Sciatic nerve (tissue), 2 donors: ENCODE measurements at places on chromosomes 1 and 21.

- no peak for DNase-seq
Measured at GRCh38 chr1:53081384-53082066, 19.5 kb downstream of the PODN start.

DNA sequence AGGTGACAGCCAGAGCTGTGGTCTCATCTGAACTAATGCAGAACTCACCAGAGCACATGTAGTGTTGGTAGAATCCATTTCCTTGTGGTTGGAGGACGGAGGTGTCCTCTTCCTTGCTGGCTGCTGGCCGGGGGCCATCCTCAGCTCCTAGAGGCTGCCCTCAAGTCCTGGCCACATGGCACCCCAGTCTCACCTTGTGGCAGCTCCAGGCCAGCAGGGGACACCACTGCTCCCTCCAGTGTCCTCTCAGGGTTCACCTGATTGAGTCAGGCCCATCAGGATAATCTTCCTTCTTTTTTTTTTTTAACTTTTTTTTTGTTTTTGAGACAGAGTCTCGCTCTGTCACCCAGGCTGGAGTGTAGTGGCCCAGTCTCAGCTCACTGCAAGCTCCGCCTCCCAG, 2.9 kb downstream of the KCNE1 start:
- no peak for DNase-seq

GRCh38 chr21:32198384-32198783, 80.5 kb downstream of the MIS18A start:
- no peak for DNase-seq

- no peak for DNase-seq
Measured at GRCh38 chr1:174788981-174789380, 210.8 kb upstream of the CACYBP start.

GRCh38 chr1:230295367-230295766, 130.8 kb downstream of the PGBD5 start:
- DNase-seq, result no peak

DNA sequence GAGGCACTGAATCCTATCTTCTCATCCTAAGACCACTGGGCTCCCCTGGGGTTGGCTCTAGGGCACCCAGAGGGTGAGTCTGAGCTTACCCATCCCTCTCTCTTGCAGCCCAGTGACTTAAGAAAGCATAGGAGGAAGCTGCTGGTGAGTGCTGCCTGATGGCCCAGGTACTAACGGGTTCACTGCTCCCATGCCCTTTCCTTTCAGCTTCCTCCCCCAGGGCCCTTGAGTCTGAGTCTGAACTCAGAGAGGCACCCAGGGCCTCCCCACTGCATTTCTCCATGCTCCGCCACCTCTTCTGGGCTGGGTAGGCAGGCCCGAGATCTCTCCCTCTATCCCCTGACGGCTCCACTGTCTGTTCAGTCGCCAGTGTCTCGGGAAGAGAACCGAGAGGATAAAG, 29.7 kb downstream of the PPFIA4 start:
- no peak for DNase-seq
